Urothelium cell line (cell line): ENCODE measurements at places on chromosomes 1 and 21.

DNA sequence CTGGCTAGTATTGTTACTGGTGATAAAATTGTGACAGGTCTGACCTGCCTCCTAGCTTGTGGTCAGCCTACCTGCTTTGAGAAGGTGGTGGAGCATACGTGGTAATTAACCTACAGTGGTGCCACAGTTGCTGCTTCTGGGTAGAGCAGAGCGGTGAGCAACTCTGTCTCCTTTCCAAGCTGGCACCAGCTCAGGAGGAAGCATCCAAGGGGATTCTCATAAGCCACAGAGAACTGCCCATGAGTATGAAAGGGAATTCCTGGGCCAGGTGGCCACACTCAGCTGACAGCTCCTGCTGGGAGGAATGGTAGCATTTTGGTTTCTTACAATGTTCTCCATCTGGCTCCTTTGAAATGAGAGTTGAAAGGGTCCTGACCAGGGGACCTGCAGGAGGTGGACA, 39.4 kb downstream of the ATP2B4 start:
- no peak for DNase-seq

GRCh38 chr1:200265104-200265503, 144.7 kb downstream of the ZNF281 start:
- no peak for DNase-seq

- no peak for DNase-seq
These were observed 19.6 kb downstream of the NEGR1 start for GRCh38 chr1:72262735-72263134.

GRCh38 chr1:215526147-215526845, 40.8 kb upstream of the KCTD3 start:
- peak; percentile 16 for DNase-seq
